ENCODE measurements at places on chromosomes 3 and 15. TPM values are rescaled to one million over a fixed set of nuclear protein-coding genes. Genes with fewer than 3 reads are reported as not detected.

CELF6 gene
- 2.6 TPM for total RNA-seq

PLAAT1 gene
- total RNA-seq: not detected

DNA sequence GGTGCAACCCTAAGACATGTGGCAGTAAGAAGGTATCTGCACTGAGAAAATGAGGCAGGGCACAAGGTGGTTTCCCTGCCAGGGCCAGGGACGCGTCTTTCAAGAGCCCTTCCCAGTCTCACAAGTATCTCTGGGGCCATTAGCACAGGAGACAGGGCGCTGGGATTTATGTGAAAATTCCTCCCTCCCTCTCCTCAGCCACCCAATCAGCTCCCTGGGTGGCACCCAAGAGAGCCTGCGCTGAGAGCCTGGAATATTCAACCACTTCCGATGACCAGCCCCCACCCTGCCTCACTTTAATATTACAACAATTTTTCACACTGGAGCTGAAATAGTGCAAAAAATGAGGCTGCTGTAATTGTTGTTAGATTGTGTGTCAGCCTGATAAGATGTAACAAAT is 26.1 kb downstream of the SEC61A1 start:
- peaks cover 16% of the 10 kb centered on the region for H3K36me3 ChIP-seq
- peaks cover 20% of the 10 kb centered on the region for H3K4me1 ChIP-seq
- H3K27me3 ChIP-seq: no peaks in the 10 kb centered on the region
- no peak overlapping the region for H3K4me3 ChIP-seq
- no peak for DNase-seq

HIGD2B gene
- total RNA-seq: 0.41 TPM

GRCh38 chr3:175564363-175564762 is 705.2 kb downstream of the NAALADL2 start:
- no peak overlapping the region for H3K4me3 ChIP-seq
- no peaks in the 10 kb centered on the region for H3K4me1 ChIP-seq
- no peak for DNase-seq
- H3K27me3 ChIP-seq: no peaks in the 10 kb centered on the region
- no peaks in the 10 kb centered on the region for H3K36me3 ChIP-seq
